ENCODE measurements at places on chromosomes 1 and 21.

DNA sequence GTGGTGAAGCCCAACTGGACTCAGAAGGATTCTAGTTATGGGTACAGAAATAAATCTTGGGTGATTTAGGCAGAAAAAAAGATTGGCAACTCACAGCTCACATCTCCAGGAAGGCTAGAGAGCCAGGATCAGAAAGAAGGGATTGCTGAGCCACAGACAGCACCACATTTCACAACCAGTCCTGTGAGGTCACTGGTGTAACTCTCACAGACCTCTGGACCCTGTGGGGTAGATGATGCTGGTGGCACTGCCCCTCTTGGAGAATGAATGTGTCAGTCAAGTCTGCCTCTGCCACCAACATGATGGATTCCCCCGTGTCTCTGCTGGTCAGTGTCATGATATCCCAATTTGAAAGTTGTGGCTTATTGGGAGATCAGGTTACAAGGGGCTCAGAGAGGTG, 70.9 kb upstream of the HMCN1 start:
- no peak for DNase-seq

GRCh38 chr1:200146100-200146499, 118.6 kb downstream of the NR5A2 start:
- DNase-seq = no peak

DNA sequence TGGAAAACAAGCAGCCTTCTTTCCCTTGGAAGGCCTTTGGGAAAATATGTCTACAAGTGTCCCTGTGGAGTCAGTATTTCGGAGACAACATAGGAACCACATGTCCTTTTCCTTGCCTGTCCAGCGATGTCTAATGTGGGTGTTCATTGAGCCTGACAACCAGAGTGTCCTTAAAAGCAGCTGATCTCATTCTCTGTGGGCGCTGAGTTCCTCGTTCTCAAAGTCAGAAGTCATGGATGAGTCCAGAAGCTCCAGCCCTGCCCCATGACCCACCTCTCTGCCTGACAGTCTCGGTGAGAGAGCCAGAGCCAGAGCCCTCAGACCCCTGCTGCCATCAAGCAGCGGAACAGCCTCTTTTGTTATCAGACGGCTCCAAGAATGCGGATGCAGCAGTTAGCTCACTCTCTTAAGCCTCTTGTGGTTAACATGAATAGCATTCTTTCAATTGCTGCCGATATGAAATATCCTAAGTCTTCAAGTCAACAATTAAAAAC, 329.2 kb downstream of the TGFB2 start:
- DNase-seq = no peak

GRCh38 chr1:63920154-63921117, 146.6 kb downstream of the ROR1 start:
- no peak for DNase-seq

DNA sequence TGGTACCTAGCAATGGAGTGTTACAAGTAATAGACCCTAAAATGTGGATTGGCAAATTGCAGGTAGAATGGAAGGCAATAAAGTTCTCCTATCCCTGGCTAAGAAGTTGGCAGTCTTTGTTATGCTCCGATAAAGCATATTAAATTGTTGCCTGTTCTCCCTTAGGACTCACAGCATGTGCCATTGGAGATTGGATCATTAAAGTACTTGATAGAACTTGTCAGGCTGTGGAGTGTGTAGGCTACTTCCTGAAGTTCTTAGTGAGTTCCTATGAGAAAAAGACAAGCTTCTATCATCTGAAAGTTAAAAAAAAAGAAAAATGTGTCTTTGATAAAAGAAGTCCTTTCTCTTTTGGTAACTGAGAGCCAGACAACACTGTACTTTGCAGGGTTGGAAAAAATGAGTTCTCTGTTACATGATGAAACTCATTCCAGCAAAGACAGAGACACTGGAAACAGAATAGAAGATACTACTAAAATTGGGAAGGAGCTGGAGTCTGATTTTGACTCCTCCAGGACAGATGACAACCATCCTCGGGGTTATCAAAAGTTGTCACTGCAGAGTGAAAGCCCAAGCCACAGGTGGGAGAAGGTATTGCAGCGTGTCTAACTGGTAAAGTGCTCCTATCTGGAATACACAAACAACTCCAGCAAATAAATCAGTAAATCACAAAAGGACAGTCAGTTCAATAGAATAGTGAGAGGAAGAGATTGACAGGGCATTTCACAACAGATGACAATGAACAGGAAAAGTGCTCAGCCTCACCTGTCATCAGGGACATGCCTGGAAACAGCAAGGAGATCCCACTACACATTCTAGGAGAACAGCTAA, 87.5 kb upstream of the WDR26 start:
- no peak for DNase-seq
